RWPE2 (cell line): ENCODE measurements at places on chromosomes 11 and 22.

GRCh38 chr22:29266564-29267461 lies 968 bp downstream of the RHBDD3 start:
- peak overlapping the region; percentile 84 for H3K27ac ChIP-seq
- DNase-seq: no peak
- H3K4me1 ChIP-seq: peaks cover 20% of the 10 kb centered on the region
- peak overlapping the region; percentile 93 for H3K4me3 ChIP-seq
- H3K27me3 ChIP-seq: no peaks in the 10 kb centered on the region

DNA sequence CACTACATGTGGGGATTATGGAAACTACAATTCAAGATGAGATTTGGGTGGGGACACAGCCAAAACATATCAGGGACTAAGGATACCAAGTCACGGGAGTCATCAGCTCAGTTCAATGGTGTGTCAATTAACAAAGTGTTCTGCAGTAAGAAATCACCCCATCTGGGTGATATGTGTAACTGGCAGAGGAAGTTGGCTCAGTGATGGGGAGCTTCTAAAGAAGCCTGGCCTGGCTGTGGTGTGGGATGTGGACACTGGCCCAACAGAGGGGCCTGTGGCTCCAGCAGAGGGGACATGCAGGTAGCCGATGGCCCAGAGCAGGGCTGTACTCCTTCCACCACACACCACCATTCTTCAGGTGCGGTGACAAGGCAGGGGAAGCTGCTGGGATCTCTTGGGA lies 31.6 kb downstream of the RPS6KA4 start:
- no peak overlapping the region for H3K4me3 ChIP-seq
- no peaks in the 10 kb centered on the region for H3K4me1 ChIP-seq
- H3K27me3 ChIP-seq: no peaks in the 10 kb centered on the region
- DNase-seq: no peak
- H3K36me3 ChIP-seq: no peaks in the 10 kb centered on the region
- no peak overlapping the region for H3K27ac ChIP-seq

DNA sequence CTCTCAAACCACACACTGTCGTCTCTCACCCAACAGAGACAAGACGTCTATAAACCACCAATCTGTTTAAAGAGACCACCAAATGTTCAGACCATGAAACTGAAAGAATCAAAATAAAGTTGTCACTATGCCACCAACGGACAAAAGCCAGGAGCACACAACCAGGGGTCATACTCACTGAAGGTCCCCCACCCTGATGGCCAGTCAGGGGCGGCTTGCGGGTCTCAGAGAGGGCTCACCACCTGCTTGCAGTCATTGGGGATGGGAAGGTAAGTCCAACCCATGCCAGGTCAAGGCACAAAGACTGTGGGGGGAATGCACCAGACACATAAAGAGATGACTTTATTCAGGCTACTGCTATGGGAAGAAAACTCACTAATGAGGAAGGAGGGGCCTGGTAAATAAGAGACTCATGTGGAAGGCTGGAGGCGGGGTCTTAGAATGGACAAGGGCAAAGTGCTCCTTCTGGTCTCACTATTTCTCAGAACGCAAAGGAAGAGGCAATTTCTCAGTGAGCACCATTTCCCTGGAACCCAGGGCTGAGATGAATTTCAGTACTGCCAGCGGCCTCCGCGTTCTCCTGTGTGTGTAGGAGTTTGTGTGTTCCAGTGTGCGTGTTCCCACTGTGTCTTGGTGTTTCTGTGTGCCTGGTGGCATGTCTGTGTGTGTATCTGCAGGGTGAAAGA lies 17.3 kb downstream of the SCARF2 start:
- no peak overlapping the region for H3K27ac ChIP-seq
- peak; percentile 28 for DNase-seq
- H3K36me3 ChIP-seq: no peaks in the 10 kb centered on the region
- H3K4me3 ChIP-seq: no peak overlapping the region
- H3K4me1 ChIP-seq: no peaks in the 10 kb centered on the region

- no peak overlapping the region for H3K27ac ChIP-seq
- peaks cover 8% of the 10 kb centered on the region for H3K4me1 ChIP-seq
- DNase-seq: no peak
- H3K36me3 ChIP-seq: no peaks in the 10 kb centered on the region; the same call in 1 of the 2 replicates
- H3K27me3 ChIP-seq: no peaks in the 10 kb centered on the region
Measured at GRCh38 chr22:40210818-40211217, 33.1 kb downstream of the TNRC6B start.

DNA sequence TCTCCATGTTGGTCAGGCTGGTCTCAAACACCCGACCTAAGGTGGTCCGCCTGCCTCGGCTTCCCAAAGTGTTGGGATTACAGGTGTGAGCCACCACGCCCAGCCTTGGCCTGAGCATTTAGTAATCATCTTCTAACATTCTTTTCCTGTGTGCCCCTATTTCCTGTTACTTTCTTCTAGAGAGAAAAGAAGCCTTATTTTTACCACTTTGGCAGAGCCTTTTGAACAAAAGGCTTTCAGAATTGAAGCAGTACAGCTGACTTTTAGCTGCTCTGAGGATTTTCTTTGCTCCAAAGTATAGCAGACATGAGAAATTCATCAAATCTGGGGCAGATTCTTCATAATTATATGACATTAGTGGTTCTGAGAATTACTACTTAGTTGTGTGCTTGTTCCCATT lies 13.4 kb downstream of the MORC2 start:
- no peak overlapping the region for H3K27ac ChIP-seq
- H3K4me1 ChIP-seq: no peaks in the 10 kb centered on the region
- H3K36me3 ChIP-seq: peaks cover 74% of the 10 kb centered on the region
- no peaks in the 10 kb centered on the region for H3K27me3 ChIP-seq
- no peak for DNase-seq

GRCh38 chr11:44326615-44327475 lies 16.9 kb upstream of the ALX4 start:
- no peak overlapping the region for H3K4me3 ChIP-seq
- H3K27ac ChIP-seq: no peak overlapping the region
- H3K27me3 ChIP-seq: peaks cover 96% of the 10 kb centered on the region

GRCh38 chr11:8038393-8038792 lies 42.6 kb upstream of the TUB start:
- no peak for DNase-seq
- H3K36me3 ChIP-seq: no peaks in the 10 kb centered on the region
- H3K4me1 ChIP-seq: no peaks in the 10 kb centered on the region
- H3K4me3 ChIP-seq: no peak overlapping the region

- no peaks in the 10 kb centered on the region for H3K36me3 ChIP-seq
- DNase-seq: no peak
- no peak overlapping the region for H3K27ac ChIP-seq
- H3K4me1 ChIP-seq: no peaks in the 10 kb centered on the region
Measured at GRCh38 chr22:39371732-39372131, 21.9 kb downstream of the SYNGR1 start.

DNA sequence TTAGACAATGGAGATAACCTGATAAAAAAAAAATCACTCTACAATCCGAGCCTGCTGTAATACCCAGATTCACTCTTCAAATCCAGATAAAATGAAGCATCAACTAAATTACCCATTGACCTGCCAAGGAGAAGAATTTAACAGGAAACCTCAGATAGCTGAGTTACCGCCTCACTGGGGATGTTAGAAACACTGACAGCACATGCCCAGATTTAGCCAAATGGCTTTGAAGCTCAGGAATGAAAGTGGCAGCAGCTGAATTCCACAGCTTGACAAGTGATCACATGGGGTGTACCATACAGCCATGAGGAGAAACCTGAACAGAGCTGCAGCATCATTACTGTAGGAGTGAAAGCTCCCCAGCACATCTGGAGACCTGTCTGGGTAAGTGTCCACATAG lies 807.6 kb downstream of the DLG2 start:
- H3K4me1 ChIP-seq: peaks cover 20% of the 10 kb centered on the region
- no peaks in the 10 kb centered on the region for H3K36me3 ChIP-seq
- no peak overlapping the region for H3K4me3 ChIP-seq
- H3K27ac ChIP-seq: no peak overlapping the region

DNA sequence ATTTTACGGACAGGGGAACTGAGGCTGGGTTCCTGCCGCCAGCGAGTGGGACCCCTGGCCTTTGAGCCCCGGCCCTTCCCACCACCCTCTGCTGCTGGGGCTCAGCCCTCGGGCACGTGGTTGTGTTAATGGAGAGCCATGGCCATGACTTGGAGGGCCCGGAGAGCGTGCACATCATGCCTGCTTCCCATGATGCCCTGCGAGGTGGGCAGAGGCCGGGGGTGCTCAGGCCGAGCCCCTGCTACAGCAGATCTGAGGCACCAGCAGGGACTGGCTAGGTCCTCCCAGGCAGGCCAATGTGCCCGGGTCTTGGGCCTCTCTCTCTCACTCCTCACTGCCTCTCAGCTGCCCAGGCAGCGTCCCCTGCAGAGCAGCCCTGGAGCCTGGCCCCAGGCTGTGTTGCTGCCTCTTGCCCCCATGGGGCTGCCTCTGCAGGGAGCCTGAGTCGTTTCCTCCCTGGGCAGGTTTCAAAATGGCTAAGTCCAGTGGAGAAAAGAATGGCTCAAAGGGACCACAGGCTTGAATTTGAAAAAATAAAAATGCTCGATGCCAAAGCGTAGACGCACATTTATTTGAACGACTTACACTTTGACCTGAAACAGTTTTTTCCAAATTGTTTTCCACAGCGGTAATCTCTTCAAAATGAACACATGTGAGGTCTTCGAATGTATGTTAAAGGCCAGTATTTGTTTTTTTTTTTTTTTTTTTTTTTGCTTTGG lies 72.6 kb upstream of the CLDN5 start:
- H3K36me3 ChIP-seq: no peaks in the 10 kb centered on the region

- no peaks in the 10 kb centered on the region for H3K27me3 ChIP-seq
- peak overlapping the region; percentile 39 for H3K4me3 ChIP-seq
- no peak for DNase-seq
- H3K27ac ChIP-seq: peak overlapping the region; percentile 64
- no peaks in the 10 kb centered on the region for H3K36me3 ChIP-seq
- peaks cover 4% of the 10 kb centered on the region for H3K4me1 ChIP-seq
Measured at GRCh38 chr22:23856721-23857605, 712 bp upstream of the SLC2A11 start.

DNA sequence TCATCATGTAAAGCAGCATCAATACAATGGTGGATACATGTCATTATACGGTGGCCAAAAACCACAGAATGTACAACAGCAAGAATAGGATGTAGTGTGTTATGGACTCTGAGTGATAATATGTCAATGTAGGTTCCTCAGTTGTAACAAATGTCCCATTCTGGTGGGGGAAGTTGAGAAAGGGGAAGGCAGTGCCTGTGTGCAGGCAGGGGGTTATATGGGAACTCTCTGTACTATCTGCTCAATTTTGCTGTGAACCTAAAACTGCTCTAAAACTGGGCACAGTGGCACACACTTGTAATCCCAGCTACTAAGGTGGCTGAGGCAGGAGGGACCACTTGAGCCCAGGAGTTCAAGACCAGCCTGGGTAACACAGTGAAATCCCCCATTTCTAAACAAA lies 5.9 kb downstream of the CHKA start:
- H3K4me3 ChIP-seq: no peak overlapping the region
- no peak for DNase-seq
- no peaks in the 10 kb centered on the region for H3K27me3 ChIP-seq

DNA sequence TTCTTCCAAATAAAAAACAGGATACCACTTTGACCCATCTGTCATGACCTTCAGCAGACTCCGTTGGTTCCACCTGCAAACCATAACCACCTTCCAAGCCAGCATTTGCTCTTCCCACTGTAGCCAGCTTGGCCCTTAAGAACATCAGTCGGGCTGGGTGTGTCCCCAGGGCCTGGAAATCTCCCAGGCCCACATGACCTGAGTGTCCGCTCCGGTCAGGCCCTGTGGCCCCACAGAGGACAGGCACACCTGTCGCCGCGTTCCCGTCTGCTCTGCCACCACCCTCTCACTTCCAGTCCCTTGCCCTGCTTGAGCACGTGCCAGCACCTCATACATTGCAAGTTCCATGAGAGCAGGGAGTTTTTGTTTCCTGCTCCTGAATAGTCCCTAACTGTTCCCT lies 65.7 kb upstream of the PITPNB start:
- no peaks in the 10 kb centered on the region for H3K27me3 ChIP-seq
- no peak overlapping the region for H3K4me3 ChIP-seq
- no peaks in the 10 kb centered on the region for H3K36me3 ChIP-seq
- no peaks in the 10 kb centered on the region for H3K4me1 ChIP-seq
- no peak for DNase-seq

GRCh38 chr11:133509924-133510697 lies 22.2 kb downstream of the OPCML start:
- H3K4me1 ChIP-seq: no peaks in the 10 kb centered on the region
- no peak for DNase-seq
- no peak overlapping the region for H3K27ac ChIP-seq
- no peaks in the 10 kb centered on the region for H3K27me3 ChIP-seq
- H3K36me3 ChIP-seq: no peaks in the 10 kb centered on the region

DNA sequence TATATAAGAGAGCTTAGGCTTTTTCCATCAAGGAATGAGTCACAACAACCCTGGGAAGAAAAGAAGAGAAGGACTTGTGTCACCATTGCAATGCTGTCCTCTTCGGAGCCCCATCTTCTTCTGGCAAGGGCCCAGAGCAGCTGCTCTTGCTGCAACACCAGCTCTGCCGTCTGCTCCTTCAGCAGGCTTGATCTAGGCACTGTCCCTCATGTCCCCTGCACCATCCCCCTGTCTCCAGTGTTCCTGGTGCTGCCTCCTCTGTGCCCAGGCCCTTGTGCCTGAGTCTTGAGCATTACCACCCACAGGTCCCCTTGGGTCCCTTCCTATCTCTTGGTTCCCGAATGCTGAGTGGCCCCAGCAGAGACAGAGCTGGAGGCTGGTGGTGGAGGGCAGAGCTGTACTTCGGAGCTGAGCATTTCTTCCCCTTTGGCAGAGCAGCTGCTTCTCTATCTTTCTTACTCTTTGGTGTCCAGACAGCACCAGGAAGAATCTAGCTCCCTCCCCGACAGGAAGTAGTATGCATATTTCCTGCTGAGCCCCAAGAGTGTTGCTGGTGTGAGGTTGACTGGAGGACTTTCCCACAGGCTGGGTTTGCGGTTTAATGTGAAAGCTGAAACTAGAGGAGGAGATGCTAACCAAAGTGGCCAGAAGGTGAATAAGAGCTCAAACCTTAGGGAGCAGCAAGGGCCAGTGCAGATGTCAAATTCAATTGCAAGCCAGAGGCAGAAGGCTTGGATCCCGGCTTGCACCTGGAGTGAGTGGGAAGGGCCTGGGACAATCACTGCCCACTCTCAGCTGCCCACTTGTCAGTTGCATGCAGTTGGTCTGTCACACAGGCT lies 27.8 kb downstream of the WEE1 start:
- no peaks in the 10 kb centered on the region for H3K36me3 ChIP-seq
- peak overlapping the region; percentile 21 for H3K27ac ChIP-seq
- peaks cover 5% of the 10 kb centered on the region for H3K4me1 ChIP-seq

GRCh38 chr11:870127-870413 lies 27.4 kb downstream of the TSPAN4 start:
- H3K27me3 ChIP-seq: no peaks in the 10 kb centered on the region
- no peak overlapping the region for H3K4me3 ChIP-seq
- no peaks in the 10 kb centered on the region for H3K4me1 ChIP-seq
- no peak overlapping the region for H3K27ac ChIP-seq

GRCh38 chr11:75873417-75874221 lies 58.6 kb downstream of the UVRAG start:
- H3K4me3 ChIP-seq: no peak overlapping the region
- no peak for DNase-seq
- H3K4me1 ChIP-seq: no peaks in the 10 kb centered on the region
- H3K27ac ChIP-seq: no peak overlapping the region
- H3K36me3 ChIP-seq: no peaks in the 10 kb centered on the region

GRCh38 chr22:49966774-49967705 lies 6.5 kb downstream of the PIM3 start:
- H3K4me3 ChIP-seq: no peak overlapping the region
- peaks cover 15% of the 10 kb centered on the region for H3K4me1 ChIP-seq
- DNase-seq: peak; percentile 60
- H3K27ac ChIP-seq: no peak overlapping the region
- H3K27me3 ChIP-seq: no peaks in the 10 kb centered on the region

GRCh38 chr11:64238999-64239398 lies 1.9 kb upstream of the FKBP2 start:
- H3K36me3 ChIP-seq: peaks cover 30% of the 10 kb centered on the region
- H3K4me1 ChIP-seq: peaks cover 14% of the 10 kb centered on the region
- DNase-seq: no peak
- no peaks in the 10 kb centered on the region for H3K27me3 ChIP-seq
- H3K27ac ChIP-seq: peak overlapping the region; percentile 98
